ENCODE measurements at places on chromosomes 6 and 20.

- DNase-seq = no peak
These were observed 22.6 kb downstream of the SLC2A12 start for GRCh38 chr6:134029495-134030455.

- no peak for DNase-seq
These were observed 60.9 kb downstream of the PGM3 start for GRCh38 chr6:83132121-83132520.

DNA sequence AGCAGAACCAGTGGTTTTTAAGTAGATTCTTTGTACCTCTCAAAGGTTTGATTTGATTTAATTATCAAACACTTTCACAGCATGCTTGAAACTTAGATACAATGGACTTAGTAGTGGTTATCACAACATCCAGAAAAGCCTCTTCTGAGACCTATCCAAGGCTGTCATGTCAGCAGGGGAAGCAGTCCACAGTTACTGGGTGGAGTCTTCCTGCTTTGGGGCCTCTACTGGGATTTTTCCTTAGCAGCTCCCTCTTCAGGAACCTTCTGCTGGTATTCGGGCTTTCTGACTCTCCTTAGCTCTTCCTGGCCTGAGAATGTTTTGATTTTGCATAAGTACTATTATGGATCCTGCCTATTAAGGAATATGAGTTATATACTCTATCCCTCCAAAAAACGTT lies 36.0 kb downstream of the ARFGEF2 start:
- DNase-seq = no peak

GRCh38 chr6:166277018-166277417 lies 31.2 kb downstream of the PRR18 start:
- DNase-seq = no peak

DNA sequence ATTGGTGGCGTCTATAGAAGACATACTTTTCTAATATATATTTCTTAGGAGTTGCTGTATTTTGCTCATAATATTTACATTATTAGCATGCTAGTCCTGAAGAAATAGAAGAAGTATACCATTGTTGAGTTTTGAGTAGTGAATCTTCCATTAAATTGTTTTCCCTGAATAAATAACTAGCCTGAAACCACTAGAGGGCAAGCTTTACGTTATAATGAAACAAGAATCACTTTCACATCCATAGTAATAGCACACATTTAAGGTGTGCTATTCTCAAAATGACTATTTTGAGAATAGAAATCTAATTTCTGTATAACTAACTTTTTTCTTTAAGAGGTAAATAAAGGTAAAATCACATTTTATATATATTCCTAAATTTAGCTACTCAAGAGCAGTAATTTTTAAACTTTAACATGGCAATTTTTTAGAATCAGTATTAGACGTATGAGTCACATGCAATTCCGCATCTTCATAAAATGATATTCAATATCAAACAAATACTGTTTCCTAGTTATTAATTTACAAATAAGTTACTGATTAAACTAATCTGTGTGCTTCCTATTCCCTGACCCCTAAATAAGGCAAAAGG lies 213.2 kb upstream of the MANEA start:
- peak; percentile 10 for DNase-seq

DNA sequence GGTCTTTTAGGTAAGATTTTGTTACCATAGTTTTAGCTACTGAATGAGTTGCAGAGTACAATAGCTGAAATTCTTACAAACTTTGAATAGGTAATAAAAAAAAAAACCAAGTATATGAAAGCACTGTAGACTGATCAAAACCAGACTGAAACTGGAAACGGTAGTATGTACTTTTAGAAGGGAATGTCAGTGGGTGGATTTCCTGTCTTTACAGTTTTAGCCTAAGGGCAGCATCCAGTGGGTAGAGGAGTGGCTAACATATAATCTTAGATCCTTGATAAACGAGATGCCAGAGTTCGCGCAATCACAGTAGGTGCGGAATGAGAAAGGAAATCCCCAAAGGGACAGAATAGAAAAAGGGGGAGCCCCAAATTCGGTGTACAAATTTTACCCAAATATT lies 385.9 kb upstream of the RUNX2 start:
- no peak for DNase-seq

DNA sequence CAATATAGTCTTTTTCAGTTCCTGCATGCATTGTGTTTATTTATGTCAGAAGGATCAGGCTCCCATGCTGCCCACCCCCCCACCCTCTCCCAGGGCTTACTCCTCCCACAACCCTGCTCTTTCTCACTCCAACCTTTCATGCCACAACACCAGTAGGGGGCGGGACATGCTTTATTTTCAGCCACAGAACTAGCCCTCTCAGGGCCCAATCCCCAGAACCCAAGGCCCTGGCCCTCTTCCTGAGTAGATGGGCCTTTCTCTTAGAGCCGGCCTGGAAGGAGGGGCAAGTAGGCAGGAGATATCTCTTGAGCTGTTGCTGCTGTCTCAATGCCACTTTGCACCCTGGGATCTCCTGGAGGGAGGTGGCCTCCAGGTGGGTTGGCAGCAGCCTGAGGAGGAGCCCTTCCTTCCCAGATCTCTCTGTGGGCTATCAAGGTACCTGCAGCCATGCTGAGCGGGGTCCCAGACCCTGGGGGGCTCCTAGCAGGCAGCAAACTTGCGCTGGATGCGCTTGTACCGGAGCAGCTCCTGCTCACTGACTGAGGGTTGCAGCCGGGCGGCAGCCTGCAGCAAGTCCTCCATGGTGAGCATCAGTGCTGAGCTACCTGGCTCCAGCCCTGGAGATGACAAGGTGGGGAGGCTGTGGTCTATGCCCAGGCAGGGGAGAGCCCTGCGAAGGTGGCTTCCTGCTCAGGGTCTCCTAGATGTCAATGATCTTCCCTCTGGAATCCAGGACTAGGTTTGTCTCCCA lies 3.5 kb downstream of the GNMT start:
- no peak for DNase-seq

DNA sequence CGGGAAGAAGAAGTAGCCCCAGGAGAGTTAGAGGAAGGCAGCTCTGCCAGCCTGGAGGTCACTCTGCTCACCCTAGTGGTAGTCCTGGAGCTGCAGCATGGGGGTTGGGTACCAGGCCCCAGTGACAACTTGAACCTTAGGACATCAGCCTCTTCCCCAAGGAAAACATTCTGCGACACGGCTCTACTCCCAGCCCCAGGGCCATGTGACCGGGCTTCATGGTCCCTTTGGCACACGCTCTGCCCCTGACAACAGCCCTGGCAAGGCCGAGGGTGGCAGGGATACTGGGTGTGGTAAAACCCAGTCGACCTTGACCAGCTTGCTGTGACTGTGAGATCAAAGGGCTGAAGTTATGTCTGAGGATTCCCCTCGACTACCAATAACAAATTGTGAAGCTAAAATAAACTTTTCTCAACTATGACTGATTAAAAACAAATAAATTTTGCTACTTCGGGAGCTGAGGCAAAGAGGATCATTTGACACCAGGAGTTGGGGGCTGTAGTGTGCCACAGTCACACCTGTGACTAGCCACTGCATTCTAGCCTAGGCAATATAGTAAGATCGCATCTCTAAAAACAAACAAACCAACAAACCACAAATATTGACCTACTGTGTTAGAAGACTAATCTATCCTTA lies 24.4 kb upstream of the ARID1B start:
- peak; percentile 20 for DNase-seq

- no peak for DNase-seq
These were observed 62.4 kb downstream of the LIN28B start for GRCh38 chr6:105019285-105019684.

GRCh38 chr6:27760464-27760863 lies 151.7 kb downstream of the OR2B2 start:
- no peak for DNase-seq

DNA sequence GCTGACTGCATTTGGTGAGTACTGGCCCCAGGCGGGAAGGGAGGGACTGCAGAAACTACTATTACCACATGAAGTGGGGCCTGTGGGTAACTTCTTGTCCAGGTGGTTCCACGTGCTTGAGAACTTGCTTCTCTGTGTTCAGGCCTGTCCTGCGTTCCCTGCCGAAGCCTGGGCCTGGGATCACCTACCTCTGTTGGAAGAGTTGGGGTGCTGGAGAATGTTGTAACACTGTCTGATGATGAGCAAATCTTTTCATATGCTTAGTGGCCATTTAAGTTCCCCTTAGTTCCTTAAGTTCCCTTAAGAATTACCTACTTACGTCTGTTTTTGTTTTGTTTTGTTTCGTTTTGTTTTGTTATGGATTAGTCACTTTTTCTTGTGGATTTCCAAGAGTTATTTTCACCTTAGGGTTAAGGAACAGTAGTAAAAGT lies 154.4 kb downstream of the DTNBP1 start:
- DNase-seq = no peak

DNA sequence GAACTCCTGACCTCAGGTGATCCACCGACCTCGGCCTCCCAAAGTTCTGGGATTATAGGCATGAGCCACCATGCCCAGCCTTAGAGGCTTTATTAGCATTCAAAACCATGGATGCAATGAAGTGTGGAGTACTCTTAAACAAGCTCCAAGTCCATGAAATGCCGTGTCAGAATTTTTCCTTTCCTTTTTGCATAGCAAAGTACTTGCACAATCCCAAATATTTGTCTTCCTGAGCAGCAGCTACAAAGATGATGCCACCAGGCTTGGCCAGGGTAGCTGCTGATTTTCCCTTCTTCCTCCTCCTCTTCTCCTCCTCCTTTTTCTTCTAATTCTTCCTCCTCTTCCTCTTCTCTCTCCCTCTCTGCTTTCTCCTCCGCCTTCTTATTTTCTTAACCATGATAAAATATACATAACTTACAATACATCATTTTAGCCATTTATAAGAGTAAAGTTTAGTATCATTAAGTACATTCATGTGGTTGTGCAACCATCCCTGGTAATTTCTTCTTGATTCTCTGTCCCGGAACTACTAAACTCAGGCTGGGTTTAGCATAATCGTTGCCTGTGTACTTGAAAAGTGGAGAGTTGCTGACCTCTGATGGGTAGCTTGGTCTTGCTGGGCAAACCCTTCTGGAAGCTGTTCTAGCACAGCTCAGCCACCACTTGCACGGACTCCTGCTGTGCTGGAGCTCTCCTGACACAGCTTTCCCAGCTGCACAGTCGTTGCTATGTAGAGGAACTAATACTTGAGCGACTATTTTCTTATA lies 20.3 kb downstream of the MUCL3 start:
- DNase-seq = no peak

GRCh38 chr20:21511485-21511849 lies 2.4 kb downstream of the NKX2-2 start:
- no peak for DNase-seq

GRCh38 chr6:150617496-150618460 lies 18.1 kb downstream of the PLEKHG1 start:
- DNase-seq = no peak

DNA sequence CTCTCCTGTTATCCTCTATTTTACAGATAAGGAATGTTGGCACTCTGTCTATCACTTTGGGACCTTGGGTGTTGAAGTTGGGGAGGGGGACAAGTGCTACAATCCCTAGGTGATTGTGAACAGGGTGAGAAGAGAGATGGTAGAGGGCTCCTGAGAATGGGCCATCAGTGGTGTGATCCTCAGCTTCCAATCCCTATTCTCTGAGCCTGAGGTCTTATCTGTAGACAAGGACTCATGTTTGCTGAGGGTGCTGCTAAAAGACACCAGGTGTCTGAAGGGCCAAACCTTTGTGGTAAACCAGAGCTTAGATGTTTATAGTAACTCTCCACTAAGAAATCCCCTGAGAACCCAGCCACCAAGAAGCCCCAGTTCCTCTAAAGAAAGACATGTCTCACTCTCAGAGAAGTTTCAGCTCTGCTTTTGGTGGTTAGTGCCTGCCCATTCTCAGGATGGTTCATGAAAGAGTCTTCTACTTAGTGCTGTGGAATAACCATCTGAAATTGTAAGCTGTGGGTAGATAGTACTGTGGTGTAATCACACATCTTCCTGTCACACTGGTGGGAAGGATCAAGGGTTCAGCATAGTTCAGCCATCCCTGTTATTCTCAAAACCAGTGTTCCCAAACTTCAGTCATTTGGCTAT lies 58.2 kb upstream of the IL20RA start:
- no peak for DNase-seq

DNA sequence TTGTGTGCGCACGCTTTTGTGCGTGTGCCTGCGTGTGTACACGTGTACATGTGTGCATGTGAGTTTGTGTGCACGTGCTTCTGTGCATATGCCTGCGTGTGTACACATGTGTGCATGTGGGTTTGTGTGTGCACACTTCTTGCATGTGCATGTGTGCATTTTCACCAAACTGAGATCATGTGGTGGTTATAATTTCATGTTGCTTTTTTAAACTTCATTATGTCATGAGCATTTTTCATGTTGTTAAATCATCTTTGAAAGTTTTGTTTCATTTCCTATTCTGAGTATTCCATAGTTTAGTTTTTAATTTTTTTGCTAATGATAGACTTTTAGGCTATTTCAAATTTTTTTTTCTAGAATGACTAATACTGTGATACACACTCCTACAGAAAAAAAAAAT lies 6.4 kb upstream of the CST3 start:
- no peak for DNase-seq

- no peak for DNase-seq
These were observed 57.0 kb upstream of the FRMD1 start for GRCh38 chr6:168136001-168136400.

DNA sequence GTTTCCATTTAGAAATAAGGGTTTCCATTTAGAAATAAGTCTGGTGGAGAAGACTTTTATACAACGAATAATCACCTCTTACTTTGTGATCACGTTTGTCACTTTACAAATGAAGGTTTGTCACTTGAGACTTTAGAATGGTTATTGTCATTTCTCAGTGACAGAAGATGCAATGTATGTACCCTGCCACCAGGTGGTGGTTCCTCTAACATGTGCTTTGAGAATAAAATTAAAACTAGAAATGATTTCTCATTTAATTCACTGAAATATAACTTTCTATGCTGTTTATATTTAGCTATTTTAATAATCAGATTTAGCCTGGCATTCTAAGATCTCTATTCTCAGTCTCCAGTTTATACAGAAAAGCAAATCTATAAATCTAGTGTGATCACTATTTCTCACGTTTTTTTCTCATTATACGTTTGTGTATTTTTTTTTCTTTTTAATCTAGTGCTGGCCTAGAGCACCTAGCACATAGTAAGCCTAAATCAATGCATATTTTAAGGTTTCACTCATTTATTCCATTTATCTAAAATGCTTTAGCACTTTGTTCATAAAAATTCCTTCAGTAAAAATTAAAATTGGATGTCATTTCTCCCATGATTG lies 57.4 kb upstream of the TFAP2D start:
- DNase-seq = no peak

- DNase-seq = no peak
These were observed 210.4 kb downstream of the GMDS start for GRCh38 chr6:2035046-2035445.

DNA sequence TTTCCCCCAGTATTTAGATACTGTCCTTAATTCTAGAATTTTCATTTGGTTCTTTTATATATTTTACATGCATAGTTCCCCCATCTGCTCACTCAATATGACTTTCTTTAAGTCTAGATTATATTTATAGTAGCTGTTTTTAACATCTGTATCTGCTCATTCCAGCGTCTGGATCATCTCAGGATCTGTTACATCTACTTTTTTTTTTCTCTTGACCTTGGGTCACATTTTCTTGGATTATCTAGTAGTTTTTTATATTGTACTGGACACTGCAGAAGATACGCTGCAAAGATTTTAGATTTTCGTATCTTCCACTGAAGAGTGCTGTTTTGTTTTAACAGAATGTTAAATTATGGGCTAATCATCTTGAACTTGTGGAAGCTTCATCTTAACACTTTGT lies 20.7 kb downstream of the RAB22A start:
- DNase-seq = no peak
